ENCODE measurements at places on chromosomes 11 and 22.
A peak's percentile ranks its signal among the peaks of the same experiment; 100 is the strongest.

DNA sequence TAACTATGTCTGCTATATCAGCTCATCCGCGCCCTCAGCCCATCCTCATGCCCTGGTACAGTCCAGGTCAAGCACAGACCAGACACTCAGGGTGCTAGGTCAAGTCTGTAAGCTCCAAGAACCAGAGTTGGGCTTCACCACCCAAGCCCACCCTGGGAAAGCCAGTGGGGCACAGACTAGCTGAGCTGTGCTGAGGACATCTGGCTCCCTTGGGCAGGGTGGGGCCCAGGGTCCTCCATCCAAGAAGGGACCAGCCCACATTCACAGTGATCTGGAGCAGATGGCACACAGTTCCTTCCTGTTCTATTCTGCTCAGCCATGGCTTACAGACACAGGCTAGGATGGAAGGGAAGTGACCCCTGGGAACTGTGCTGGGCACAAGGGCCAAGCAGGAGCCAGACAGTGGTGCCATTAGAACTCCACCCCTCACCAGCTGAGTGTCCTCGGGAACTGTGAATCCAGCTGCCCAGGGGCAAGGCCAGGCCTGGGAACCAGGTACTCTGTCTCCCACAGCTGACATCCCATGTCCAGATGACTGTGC is 9.1 kb downstream of the P2RY6 start:
- no peak overlapping the region for H3K27ac ChIP-seq
- no peak overlapping the region for H3K4me3 ChIP-seq
- no peaks in the 10 kb centered on the region for H3K36me3 ChIP-seq
- H3K27me3 ChIP-seq, result no peaks in the 10 kb centered on the region
- no peak for DNase-seq

DNA sequence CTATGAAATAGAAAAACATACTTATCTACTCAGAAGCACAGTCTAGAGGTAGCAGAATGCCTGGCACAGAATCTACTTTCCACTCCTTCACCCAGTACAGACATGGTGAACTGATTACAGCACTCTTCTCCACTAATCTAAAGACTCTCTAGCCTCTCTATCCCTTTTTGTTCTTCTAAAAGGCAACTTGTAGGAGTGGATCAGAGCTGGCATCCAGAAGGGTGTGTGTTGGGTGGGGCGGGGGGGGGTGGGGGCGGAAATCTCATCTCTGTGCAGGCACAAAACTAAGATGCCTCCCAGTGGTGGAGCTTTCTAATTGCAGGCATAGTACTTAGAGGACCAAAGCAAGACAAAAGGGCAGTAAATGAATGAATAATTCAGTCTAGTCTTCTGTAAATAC is 11.5 kb upstream of the EMID1 start:
- no peak for DNase-seq
- no peaks in the 10 kb centered on the region for H3K27me3 ChIP-seq
- H3K27ac ChIP-seq, result no peak overlapping the region
- peaks cover 3% of the 10 kb centered on the region for H3K4me1 ChIP-seq

GRCh38 chr11:46386674-46387073 is 4.9 kb downstream of the CHRM4 start:
- DNase-seq, result no peak
- H3K27me3 ChIP-seq, result peaks cover 58% of the 10 kb centered on the region
- no peaks in the 10 kb centered on the region for H3K36me3 ChIP-seq
- H3K27ac ChIP-seq, result no peak overlapping the region
- H3K4me3 ChIP-seq, result no peak overlapping the region
- peaks cover 28% of the 10 kb centered on the region for H3K4me1 ChIP-seq

DNA sequence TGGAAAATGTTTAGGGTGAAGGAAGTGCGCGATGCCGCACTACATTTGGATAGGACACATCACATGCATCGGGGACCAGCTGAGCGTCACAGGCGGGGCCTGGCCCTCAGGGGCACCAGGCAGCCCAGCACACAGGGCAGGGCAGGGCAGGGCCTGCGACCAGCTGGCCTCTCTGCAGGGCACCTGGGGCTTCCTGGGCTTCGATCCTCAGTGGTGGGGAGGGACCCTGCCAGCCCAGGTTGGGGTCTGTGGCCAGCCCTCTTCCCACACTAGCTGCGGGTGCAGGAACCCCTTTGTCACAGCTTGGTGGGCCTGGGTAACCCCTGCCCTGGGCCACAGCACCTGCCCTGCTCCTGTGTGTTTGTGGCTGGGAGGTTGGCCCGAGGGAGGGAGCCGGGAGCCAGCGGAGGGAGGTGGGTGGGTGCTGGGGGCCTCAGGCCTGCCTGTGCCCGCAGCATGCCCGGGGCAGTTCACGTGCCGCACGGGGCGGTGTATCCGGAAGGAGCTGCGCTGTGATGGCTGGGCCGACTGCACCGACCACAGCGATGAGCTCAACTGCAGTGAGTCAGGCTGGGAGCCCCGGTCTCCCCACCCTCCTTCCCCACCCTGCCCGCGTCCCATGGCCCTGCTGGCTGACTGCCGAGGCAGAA is 37.9 kb downstream of the ST14 start:
- no peak overlapping the region for H3K4me3 ChIP-seq
- no peak for DNase-seq
- no peaks in the 10 kb centered on the region for H3K36me3 ChIP-seq
- H3K27ac ChIP-seq, result no peak overlapping the region
- H3K27me3 ChIP-seq, result no peaks in the 10 kb centered on the region

DNA sequence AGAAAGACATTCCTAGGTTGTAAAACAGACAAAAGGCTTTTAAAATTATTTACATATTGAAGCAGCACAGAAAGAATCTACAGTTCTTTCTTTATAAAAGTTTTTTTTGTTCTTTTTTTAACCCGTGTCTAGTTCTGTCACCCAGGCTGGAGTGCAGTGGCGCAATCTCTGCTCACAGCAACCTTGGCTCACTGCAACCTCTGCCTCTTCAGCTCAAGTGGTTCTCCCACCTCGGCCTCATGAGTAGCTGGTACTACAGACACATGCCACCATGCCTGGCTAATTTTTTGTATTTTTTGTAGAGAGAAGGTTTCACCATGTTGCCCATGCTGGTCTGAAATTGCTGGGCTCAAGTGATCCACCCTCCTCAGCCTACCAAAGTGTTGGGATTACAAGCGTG is 3.8 kb upstream of the INCENP start:
- H3K27me3 ChIP-seq, result no peaks in the 10 kb centered on the region
- DNase-seq, result no peak
- H3K4me1 ChIP-seq, result peaks cover 8% of the 10 kb centered on the region
- no peak overlapping the region for H3K27ac ChIP-seq

DNA sequence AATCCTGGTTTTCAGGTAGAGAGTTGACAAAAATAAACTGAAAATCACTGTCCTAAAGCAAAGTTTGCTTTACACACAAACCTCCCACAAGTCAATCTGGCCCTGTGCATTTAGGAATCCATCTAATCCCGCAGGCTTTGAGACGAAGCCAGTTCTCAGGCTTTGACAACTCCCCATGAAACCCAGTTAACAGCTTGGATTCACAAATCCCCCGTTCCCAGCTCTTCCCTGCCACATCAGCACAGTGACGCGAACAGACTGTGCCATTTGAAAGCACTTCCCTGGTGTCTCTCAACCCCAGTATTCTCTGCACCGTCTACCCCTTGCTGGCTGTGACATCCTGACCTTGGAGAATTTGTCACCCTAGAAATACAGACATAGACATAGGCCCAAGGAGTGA is 117.8 kb downstream of the OPCML start:
- no peak overlapping the region for H3K4me3 ChIP-seq
- H3K4me1 ChIP-seq, result no peaks in the 10 kb centered on the region
- H3K36me3 ChIP-seq, result no peaks in the 10 kb centered on the region
- DNase-seq, result no peak
- no peaks in the 10 kb centered on the region for H3K27me3 ChIP-seq

GRCh38 chr22:43136801-43137200 is 6.4 kb downstream of the MCAT start:
- H3K4me3 ChIP-seq, result no peak overlapping the region
- H3K27me3 ChIP-seq, result no peaks in the 10 kb centered on the region
- H3K36me3 ChIP-seq, result peaks cover 91% of the 10 kb centered on the region
- no peak for DNase-seq
- H3K4me1 ChIP-seq, result peaks cover 19% of the 10 kb centered on the region
- peak overlapping the region; percentile 54 for H3K27ac ChIP-seq

- no peak for DNase-seq
- no peaks in the 10 kb centered on the region for H3K4me1 ChIP-seq
- no peak overlapping the region for H3K4me3 ChIP-seq
These were observed 67.2 kb upstream of the RCN1 start for GRCh38 chr11:32023370-32024305.

DNA sequence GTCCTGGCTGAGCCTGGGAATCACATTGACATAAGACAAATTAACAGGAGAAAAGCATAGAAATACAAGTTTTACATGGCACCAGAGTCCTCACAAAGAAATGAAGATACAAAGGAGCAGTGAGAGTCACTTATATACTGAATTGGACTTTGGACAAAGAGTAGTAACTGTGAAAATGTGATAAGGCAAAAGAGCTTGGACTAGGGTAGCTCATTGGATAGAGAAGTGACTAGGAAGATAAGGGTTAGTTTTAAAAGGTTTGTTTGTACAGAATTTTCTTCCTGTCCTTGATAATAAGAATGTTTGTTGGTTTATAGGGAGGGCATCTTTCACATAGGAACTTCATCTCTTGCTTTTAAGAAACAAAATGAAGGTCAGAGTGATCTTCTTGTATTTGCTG is 17.9 kb upstream of the NUCB2 start:
- H3K36me3 ChIP-seq, result no peaks in the 10 kb centered on the region
- no peak overlapping the region for H3K4me3 ChIP-seq
- H3K4me1 ChIP-seq, result no peaks in the 10 kb centered on the region
- no peak for DNase-seq

- H3K4me3 ChIP-seq, result no peak overlapping the region
- DNase-seq, result no peak
- no peaks in the 10 kb centered on the region for H3K4me1 ChIP-seq
- no peaks in the 10 kb centered on the region for H3K27me3 ChIP-seq
- H3K27ac ChIP-seq, result no peak overlapping the region
These were observed 115.5 kb downstream of the UVRAG start for GRCh38 chr11:75930534-75930933.

DNA sequence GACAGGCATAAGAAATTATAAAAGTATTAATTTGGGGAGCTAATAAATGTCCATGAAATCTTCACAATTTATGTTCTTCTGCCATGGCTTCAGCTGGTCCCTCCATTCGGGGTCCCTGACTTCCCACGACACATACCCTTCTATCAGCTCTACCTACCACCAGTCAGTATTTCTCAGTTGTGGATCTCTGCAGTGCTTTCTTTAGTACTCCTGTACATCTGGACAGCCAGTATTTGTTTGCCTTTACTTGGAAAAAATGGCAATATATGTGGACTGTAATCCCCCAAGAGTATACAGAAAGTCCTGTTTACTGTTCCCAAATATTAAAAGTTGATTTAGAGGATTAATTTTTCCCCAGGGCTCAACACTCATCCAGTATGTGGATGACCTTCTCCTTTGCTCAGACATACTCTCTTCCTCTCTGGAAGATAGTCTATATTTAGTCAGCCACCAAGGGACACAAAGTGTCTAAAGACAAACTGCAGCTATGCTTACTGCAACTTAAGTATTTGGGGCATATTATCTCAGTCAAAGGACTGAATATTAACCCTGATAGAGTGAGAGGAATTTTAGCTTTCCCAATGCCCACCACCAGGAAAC is 7.3 kb upstream of the FDX1 start:
- H3K4me3 ChIP-seq, result no peak overlapping the region
- H3K27ac ChIP-seq, result no peak overlapping the region
- no peaks in the 10 kb centered on the region for H3K4me1 ChIP-seq
- H3K27me3 ChIP-seq, result no peaks in the 10 kb centered on the region
- no peaks in the 10 kb centered on the region for H3K36me3 ChIP-seq

DNA sequence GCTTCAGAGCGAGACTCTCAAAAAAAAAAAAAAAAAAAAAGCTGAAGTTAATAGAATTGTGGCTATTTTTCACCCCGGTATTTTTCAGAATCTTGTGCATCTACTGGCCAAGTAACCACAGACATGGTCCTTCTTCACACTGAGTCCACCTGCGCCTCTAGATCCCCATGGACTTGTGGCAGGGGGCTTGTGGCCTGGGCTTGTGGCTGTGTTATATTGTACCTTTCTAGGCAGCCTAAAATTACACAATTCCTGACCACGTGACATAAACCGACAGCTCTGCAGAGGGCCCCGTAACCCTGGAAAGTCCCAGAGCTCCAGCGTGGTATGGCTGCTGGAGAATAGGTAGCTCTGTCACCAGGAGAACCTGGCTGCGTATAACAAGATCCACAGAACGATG is 10.9 kb upstream of the NAALADL1 start:
- no peaks in the 10 kb centered on the region for H3K36me3 ChIP-seq
- no peak overlapping the region for H3K4me3 ChIP-seq
- DNase-seq, result no peak
- H3K27ac ChIP-seq, result no peak overlapping the region
- H3K27me3 ChIP-seq, result no peaks in the 10 kb centered on the region

- H3K27me3 ChIP-seq, result no peaks in the 10 kb centered on the region
- H3K27ac ChIP-seq, result no peak overlapping the region
- DNase-seq, result no peak
- H3K4me3 ChIP-seq, result no peak overlapping the region
- no peaks in the 10 kb centered on the region for H3K36me3 ChIP-seq
These were observed 60.6 kb downstream of the PLEKHA7 start for GRCh38 chr11:16953663-16954062.

- DNase-seq, result no peak
- H3K4me3 ChIP-seq, result no peak overlapping the region
- H3K36me3 ChIP-seq, result peaks cover 17% of the 10 kb centered on the region
- no peaks in the 10 kb centered on the region for H3K27me3 ChIP-seq
These were observed 66.0 kb upstream of the CLTCL1 start for GRCh38 chr22:19357270-19358105.

DNA sequence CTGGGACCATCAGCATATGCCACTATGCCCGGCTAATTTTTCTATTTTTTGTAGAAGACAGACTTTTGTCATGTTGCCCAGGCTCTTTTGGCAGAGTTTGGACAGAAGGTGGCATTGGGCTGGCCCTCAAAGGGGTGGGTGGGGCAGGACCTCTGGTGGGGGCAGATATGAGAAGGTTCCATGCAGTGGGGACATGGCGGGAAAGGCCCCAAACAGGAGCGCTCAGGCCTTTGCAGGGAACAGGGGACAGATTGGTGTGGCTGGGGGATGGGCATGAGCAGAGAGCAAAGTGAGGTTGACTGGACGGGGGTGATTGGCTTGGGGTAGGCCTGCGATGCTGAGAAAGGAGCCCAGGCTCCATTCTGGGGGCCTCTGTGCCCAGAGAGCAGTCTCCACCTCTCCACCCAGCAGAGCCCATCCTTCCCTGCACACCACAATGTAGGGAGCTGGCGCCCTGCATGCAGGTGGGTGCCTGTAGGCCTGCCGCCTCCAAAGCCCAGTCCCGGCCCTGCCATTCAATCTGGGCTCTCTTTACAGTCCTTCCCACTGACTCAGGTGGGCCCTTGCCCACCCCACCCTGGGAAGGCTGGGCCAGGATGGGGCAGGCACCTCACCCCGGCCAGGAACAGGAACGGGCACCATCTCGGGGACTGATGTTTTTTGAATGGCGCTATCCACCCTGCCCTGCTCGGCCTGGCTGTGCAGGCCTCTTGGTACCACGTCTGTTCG is 98.7 kb downstream of the MORC2 start:
- no peaks in the 10 kb centered on the region for H3K4me1 ChIP-seq
- H3K27ac ChIP-seq, result no peak overlapping the region
- no peaks in the 10 kb centered on the region for H3K36me3 ChIP-seq
- peak; percentile 10 for DNase-seq

All from heart left ventricle (tissue), 16 donors.